Inflammatory macrophage treated with lipopolysaccharide for 1 hour (primary cell): ENCODE measurements at places on chromosomes 3 and 15.

DNA sequence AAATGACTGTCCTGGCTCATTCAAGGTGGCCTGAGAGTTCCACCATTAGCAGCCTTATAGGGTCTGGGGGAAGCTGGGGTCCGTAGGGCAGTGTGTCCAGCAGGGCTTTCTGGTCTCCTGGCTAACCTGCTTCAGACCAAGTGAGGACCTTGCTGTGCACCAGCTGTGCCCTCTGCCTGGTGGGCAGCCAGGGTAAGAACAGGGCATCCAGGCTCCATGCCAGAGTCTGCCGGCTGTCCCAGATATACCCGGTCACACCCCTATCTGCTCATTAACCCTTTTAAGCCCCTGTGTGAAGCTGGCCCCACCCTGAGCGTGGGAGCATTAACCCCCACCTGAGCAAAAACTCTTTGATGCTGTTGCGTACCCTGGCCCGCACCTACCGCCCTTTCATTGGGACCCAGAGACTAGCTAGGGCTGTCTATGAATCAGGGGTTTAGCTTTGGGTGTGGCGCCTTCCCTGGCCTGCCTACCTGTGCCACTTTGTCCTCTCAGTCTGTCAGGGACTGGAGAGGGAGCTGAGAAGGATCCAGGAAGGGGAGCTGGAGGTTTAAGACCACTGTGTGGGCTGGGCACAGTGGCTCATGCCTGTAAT is 17.6 kb downstream of the SEMA3F start:
- no peak for DNase-seq

- peak; percentile 15 for DNase-seq
These were observed 66.7 kb downstream of the ITGA11 start for GRCh38 chr15:68365140-68365745.

DNA sequence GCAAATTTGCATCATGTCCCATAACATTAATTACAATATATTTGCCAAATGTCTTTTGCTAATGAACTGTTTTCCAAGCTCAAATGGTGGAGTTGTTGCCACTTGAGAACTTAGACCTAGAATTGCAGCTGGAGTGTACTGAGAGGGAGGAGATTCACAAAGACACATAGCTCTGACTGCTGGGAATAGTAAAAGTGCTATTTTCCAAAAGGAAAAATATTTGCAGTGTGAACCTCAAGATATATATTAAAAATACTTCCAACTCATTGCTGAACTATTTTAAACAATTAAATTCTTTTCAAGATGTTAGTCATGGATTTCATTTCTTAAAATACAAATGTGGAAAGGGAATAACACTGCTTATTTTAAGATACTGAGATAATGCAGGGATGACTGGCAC is 666.8 kb upstream of the ARPP21 start:
- no peak for DNase-seq

- DNase-seq: no peak
These were observed 59.7 kb upstream of the MAGI1 start for GRCh38 chr3:66098436-66098835.

DNA sequence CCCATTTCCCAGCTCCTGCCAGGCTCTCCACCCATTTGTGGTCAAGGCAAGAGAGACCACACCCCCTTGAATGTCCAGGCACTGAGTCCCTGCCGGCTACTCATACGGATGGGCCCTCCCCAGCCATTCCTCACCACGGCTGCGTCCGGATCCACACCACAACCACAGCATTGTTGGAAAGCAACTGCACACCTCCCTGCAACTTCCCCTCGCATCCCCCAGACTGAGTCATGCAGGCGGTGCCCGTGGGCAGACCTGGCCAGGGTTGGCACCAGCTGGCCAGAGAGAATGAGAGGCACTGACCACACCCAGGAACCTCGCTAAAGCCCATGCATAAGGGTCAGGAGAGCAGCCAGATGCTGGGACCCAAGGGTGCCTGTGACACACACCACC is 30.5 kb downstream of the LOXL1 start:
- peak; percentile 58 for DNase-seq

DNA sequence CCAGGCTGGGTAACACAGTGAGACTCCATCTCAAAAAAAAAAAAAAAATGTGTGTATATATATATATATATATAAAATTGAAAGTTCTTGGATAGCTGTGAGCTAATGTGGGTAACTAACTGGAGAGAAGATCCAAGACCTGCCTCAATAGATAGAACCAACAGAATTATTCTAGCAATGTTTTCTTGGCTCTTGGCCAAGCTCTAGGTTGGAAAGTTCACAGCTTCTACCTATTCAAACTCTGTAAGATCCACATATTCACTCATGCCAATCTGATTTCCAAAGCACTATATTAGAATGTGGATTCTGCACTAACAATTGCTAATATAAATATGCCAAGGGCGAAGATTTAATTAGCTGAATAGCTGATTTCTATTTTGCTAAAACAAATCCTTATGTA is 29.8 kb upstream of the CMTM6 start:
- DNase-seq: no peak

DNA sequence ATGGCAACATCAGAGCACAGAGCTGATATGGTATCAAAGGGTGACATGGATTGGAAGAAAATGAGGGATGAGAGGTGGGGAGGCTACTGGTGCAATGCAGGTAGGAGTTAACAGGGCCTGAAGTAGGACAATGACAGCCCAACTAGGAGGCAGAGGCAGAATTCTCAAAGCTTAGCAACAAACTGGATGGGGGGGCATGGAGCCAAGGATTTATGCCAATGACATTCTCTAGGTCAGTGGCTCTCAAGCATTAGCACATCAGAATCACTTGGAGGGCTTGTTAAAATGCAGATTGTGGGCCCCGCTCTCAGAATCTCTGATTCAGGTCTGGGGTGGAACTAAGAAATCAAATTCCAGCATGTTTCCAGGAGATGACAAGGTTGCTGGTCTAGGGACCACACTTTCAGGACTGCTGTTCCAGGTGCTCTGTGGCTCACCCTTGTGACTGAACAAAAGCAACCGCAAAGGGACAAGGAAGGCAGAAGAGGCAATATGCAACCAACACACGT is 98.0 kb upstream of the TNIK start:
- DNase-seq: no peak

DNA sequence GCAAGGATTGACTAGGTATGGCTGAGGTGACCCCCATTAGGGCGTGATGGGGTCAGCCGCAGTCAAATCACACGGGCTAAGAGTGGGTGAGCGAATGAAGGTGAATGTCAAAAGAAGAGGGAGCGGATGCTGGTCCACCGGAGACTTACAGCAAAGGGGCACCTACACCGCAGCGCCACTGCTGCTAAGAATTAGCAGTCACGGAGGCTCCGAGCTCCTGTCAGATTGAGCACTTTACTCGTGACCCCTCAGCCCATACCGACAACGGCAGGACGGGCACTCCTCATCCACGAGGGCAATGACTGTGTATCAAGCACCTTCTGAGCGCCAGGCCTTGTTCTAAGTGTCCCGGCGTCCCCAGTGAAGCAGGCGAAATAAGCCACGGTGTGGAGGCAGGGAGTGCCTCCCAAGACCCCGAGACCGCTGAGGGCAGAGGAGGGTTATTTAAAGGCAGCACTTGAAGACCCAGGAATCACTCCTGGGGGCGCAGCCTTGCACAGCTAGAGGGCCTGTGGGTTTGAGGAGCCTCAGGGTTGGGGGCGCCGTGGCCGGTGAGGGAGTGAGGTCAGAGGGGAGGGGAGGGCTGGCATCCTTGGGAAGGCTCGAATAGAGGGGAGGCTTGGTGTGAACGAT is 61.6 kb upstream of the GATA2 start:
- no peak for DNase-seq

DNA sequence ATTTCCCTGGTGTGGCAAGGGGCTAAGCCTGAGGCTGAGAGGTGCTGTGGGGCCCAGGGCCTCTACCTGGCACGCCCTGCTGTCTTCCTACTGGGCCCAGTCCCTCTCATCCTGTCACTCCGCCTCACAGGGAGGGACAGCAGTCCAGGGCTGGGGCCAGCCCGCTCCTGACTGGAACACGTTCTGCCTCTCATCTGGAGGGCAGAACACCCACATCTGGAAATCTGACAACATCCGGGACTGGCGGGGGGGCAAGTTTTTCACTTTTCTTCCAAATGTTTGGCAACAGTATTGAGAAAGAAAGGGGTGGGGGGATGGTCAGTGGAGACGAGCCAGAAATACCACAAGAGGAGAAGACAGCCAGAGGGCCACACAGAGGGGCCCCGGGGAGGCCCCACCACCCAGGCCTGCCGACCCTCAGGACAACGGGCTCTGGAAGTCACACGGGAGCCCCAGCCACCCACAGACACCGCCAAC is 1.8 kb upstream of the MYL3 start:
- peak; percentile 36 for DNase-seq

DNA sequence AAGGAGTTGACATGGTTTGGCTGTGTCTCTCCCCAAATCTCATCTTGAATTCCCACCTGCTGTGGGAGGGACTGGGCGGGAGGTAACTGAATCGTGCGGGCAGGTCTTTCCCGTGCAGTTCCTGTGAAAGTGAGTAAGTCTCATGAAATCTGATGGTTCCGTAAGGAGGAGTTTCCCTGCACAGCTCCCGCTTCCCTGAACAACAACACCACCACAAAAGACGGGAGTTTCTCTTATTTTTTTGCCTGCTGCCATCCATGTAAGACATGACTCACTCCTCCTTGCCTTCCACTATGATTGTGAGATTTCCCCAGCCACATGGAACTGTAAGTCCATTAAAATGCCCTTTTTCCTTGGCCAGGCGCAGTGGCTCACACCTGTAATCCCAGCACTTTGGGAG is 22.7 kb downstream of the XXYLT1 start:
- DNase-seq: no peak

DNA sequence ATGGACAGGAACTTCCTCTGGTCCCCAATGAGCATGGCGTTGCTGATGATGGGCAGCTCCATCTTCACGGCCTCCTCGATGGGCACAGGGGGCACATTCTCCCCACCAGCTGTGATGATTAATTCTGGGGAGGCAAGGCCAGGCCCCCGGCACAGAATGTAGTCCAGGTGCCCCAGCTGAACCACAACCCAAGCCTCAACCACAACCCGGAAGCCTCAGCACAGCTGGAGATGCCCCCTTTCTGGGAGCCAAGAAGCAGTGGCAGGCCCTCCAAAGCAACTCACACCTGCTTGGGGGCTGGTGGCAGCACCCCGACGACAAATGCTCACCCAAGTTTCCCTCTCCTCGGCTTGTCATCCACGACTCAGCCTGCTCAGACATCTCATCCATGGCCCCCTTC is 25.2 kb downstream of the IDH3A start:
- no peak for DNase-seq

- no peak for DNase-seq
These were observed 1.4 kb downstream of the PFN2 start for GRCh38 chr3:149969110-149969939.

GRCh38 chr3:104514371-104514770 is 852.3 kb upstream of the ALCAM start:
- DNase-seq: no peak

- no peak for DNase-seq
These were observed at the start of gene CACNA1D for GRCh38 chr3:53493963-53494791. TSS of gene CACNA1D (plus strand) at chr3:53494611. CDS start at chr3:53495167, 556 bp downstream.

DNA sequence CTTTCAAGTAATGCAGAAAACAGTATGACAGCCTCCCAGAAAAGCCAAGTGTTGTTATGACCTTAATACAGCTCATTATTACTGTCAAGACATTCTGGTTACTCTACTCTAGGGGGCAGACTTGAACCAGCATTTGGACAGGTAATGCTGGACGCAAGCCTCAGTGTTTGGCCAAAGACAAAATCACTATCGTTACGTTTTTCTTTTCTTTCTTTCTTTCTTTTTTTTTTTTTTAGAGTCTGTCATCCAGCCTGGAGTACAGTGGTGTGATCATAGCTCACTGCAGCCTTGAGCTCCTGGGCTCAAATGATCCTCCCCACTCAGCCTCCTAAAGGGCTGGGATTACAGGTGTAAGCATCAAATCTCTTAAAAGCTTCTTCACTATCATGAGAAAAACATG is 29.4 kb upstream of the TMEM45A start:
- DNase-seq: peak; percentile 25

DNA sequence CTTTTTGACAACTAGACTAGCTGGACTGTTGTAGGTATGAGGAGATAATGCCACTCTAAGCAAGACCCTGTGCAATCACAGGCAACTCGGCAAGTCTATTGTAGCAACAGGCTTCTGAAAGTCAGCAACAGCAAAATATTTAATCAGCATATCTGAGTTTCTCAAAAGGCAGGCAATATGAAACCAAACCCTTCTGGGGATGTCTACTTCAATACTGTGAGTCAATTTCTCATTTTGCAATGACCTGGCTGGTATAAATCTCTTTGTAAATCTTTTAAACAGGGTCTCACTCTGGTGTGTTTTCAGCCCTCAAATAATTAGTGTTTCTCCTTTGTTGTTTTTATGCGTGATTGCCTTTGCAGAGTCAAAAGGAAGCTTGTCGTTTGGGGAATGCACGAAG is 1044.5 kb downstream of the NTRK3 start:
- no peak for DNase-seq

DNA sequence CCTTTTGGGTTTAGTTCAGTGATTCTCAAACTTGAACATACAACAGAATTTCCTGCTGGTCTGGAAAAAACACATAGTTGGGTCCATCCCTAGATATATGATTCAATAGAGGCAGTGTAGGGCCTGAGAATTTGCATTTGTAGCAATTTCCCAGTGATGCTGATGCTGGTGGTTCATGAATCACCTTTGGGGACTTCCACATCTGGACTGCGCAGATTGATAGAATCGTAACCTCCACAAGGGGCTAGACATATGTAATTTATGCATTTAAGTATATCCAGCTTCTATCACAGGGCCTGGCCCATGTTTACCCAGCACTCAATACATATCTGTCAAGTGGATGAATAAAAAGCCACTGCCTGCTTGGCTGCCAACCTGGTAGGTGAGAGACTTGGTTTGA is 33.8 kb upstream of the SUCLG2 start:
- DNase-seq: no peak

GRCh38 chr3:155890671-155891190 is 20.3 kb downstream of the GMPS start:
- DNase-seq: no peak

DNA sequence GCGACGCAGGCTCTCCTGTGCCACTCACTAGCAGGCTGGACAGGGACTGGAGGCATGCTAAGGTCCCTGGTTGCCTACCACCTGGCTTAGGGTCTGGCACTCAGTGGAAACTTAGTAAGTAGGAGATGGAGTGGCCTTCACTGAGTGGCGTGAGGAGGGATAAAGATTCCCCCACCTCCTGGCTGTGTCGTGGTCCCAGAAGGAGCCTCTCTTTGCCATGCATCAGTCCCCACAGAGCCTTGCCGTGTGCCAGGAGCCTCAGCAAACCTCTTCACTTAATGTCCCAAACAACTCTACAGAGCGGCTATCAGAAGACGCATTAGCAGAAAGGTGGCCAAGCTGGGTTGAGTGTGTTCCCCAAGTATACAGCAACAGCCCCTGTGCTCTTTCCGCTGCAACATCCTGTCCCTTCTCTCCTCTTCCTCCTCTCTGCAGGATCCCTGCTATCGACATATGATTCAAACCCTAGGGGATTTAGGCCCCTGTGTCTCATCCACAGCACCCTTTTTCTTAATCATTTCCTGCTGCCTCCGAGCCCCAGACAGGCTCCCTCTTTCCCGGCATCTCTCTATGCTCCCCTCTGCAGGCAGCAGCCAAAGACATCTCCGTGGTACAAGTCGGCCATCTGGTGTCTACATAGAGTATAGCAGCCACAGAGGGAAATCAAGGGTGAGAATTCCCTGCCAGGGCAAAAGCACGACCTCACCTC is 66.7 kb downstream of the SLC6A1 start:
- DNase-seq: peak; percentile 79

GRCh38 chr15:69472562-69472961 is 19.9 kb downstream of the RPLP1 start:
- DNase-seq: no peak
